ENCODE measurements at places on chromosomes 13 and 19. TPM values are rescaled to one million over a fixed set of nuclear protein-coding genes. Genes with fewer than 3 reads are reported as not detected.

PSG1 gene
- total RNA-seq = not detected

NOVA2 gene
- 9.4 TPM for total RNA-seq

COL4A1 gene
- total RNA-seq = 67.8 TPM

CEACAM7 gene
- not detected for total RNA-seq

DNA sequence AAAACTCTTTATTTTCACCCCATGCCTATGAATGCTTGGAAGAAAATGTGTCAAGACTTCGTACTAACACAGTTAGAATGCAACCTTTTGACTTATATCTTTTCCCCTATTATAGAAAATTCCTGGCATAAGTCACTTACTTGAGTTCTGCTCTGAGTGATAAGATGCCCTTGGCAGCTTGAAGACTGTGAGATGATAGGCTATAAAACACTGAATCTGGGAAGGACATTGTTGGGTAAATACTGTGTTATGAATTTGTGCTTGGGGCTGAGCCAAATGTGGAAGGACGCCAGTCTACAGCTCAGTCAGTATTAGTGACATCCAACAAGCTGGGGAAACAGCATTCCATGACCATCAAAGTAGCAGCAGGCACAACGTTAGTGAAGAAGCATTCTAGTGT is 368.0 kb upstream of the SGCG start:
- no peak for DNase-seq

DNA sequence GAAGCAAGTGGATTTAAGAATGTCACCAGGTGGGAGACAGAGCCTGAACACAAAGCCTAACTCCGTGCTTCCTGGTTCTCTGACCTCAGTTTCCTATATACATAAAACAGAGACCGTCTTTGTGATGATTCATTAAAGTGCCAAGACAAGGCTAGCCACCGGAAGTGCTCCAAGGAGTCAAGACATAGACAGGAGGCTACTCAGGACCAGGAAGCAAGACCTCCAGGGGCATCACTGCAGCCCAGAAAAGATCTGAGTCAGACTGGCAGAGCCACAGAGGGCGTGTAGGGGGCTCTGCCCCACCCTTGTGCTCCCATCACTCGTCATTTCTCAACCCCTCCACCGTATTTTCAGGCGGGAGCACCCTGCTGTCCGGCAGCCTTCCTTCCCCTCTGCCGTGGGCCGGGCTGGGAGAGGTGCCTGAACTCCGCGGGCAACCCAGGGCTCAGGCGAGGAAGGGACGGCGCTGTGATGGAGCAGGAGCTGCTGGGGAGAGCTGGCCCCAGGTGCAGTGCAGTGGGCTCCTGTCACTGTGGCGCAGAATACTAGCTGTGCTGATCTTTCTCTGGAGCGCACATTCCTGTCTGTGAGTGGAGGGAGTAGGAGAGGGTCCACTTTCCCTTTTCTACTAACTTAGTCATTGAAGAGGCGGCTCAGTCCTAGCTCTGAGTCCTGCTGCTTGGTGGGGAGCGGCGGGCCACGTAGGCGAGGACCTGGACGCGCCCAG is 134.7 kb upstream of the GPR12 start:
- DNase-seq = no peak

DNA sequence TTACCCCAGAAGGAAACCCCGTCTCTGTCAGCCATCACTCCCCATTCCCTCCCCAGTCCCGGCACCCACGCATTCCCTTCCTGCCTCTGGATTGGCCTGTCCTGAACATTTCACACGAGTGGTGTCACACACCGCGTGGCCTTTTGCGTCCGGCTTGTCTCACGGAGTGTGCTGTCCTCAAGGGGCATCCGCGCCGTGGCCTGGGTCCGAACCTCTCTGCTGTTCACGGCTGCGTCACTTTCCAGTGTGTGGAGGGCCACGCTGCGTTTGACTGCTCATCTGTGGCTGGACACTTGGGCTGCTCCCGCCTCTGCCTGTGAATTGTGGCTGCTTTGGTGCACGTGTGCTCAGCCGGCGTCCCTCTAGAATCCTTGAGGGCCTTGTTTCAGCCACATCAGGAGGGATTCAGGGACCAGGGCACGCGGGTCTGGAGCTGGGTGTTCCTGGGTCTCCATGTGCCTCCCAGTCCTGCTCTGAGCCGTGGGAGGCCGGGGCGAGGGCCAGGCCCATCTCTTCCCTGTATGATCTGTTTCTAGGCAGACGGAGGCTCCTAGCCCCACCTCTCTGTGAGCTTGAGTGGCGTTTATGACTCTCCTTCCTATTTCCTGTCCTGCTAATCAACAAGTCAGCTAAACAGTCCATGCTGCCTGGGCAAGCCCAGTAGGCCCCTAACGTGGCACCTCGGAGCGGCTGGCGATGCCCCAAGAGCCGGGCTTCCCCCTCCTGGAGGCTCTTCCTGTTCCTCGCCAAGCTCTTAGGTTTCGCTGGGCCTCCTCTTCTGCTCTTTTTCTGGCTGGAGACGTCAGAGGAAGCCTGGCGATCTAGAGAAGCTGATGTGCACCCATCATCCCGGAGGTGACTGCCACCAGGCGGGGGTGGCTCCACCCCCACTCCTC is 8.1 kb downstream of the STK11 start:
- peak; percentile 61 for DNase-seq

DNA sequence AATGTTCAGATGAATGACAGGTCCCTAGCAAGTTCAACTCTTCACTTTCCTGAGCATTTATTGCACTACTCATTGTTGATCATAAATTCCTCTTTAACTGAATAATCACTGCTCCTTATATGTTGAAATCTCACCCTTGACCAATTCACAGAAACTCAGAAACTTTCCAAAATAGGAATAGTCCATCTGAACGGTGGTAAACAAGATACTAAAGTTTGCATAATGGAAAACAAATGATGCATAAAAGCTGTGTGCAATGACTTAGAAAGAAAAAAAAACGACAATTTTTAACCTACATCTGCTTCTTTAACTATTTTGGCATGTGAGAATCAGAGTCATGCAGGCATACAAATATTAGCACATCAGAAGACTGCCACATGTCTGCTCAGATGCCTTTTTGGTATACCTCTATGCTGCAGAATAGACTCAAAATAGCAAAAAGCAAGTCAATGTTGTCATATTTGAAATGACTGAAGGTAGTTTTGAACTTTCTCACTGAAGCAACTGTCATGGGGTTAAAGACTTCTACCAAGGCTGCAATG is 34.8 kb downstream of the SLC10A2 start:
- DNase-seq = no peak

DNA sequence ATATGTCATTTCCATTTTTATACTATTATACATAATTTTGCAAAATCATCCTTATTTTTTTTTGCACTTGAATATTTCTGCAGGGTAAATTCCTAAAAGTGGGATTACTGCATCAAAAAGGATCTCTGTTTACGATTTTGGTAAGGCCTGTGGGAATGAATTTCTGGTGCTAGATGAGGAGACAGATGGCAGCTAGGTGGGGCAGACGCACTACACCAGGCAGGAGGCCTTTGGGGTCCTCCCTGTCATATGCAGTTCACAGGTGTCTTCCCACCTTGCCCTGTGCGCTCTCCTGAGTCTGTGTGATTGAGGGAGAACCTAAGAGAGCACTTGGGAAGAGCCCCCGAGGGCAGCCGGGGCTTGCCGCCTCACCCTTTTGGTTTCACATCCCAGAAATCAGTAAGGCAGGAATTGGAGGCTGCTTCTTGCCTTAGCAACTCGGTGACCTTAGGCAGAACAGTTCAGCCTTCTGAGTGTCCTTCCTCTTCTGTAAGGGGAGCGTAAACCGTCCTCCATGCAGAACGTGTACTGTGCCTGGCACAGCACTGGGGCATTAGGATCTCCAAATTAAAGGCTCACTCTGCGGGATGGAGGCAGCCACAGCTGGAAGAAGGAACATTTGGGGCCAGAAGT is 13.4 kb upstream of the GJB2 start:
- DNase-seq = no peak

DNA sequence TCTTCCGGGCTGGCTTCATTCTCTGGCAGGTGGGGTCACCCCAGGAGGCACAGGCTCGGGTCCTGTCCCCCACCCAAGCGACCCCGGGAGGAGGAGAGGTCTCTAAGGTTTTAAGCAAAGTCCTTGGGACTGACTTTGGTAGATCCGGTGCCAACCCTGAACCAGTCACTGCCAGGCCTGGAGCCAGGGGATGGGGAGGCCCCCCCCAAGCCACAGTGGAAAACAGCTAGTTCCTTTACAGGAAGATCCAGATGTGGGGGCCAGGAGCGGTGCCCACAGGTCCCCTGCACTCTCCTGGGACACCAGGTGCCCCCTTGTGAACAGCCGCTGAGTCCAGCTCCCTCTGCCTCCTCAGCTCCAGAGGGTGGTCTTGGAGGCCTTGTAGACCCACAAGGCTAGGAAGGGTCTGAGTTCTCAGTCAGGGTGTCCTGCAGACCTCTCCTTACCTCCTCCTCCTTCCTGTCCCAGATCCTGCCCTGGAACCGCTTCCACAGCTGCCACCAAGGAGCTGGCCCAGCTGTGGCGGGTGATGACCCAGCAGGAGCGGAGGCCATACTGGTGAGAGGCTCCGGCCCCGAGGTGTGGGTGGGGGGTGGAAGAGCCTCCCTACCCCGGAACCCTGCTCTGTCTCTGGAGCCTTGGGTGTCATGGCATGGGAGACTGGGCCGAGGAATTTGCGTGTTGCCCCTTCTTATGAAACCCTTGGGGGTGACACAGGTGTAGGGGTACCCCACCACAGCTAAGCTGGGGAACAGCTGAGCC is 6.0 kb downstream of the SIX5 start:
- no peak for DNase-seq

Data from occipital lobe (tissue), 3 donors.